Natural killer cell (primary cell): ENCODE measurements at places on chromosomes 11 and 22. TPM values are rescaled to one million over a fixed set of nuclear protein-coding genes. Genes with fewer than 3 reads are reported as not detected.

The OR51I1 gene
- not detected for total RNA-seq

The APOL1 gene
- total RNA-seq = 39.5 TPM

The MMP13 gene
- not detected for total RNA-seq

The OR51B2 gene
- not detected for total RNA-seq

The VPREB3 gene
- not detected for total RNA-seq

The ART1 gene
- not detected for total RNA-seq

The PANX3 gene
- total RNA-seq = not detected

The NOX4 gene
- not detected for total RNA-seq

The ZNF408 gene
- 19.0 TPM for total RNA-seq

The BBOX1 gene
- total RNA-seq = not detected

The OR4A16 gene
- not detected for total RNA-seq

The TMEM223 gene
- total RNA-seq = 10.0 TPM

The RASL10A gene
- total RNA-seq = 0.28 TPM

The MGAT3 gene
- total RNA-seq = 0.09 TPM

- no peak for DNase-seq
- H3K4me3 ChIP-seq = no peak overlapping the region
- H3K4me1 ChIP-seq = no peaks in the 10 kb centered on the region
Measured at GRCh38 chr11:71482746-71483364, 29.9 kb downstream of the NADSYN1 start.

DNA sequence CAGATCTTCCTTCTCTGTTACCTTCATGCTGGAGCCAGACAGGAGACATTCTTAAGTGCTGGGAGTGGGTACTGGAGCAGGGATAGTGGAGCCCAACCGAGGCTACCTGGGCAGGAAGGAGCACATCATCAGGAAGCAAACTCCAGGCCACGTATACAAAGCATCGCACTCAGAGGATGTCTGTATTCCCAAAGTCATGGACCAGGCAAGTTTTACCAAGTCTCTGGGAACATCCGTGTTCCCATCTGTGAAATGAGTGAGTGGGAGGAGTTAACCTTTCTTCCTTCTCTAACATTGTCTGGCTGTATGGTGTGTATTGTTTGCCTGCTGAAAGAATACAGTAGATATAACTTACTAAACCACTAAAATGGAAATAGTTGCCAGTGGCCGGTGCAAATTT lies 175.0 kb upstream of the TMEM45B start:
- no peak overlapping the region for H3K4me3 ChIP-seq
- DNase-seq = no peak
- H3K4me1 ChIP-seq = no peaks in the 10 kb centered on the region
- no peak overlapping the region for H3K27ac ChIP-seq

DNA sequence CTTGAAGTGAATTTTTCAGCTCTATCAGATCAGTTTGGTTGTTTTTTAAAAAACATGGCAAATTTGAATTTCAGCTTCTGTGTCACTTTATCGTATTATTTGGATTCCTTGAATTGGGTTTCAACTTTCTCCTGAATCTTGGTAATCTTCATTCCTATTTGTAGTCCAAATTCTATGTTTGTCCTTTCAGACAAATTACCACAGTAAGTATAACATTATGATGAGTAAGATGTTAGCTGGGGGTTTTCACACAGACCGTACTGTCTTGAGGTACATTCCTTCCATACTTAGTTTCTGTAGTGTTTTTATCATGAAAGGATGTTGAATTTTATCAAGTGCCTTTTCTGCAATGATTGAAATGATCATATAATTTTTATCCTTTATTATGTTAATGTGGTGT lies 28.0 kb downstream of the OR5B17 start:
- no peak overlapping the region for H3K4me3 ChIP-seq
- DNase-seq = no peak
- H3K36me3 ChIP-seq = no peaks in the 10 kb centered on the region
- H3K4me1 ChIP-seq = no peaks in the 10 kb centered on the region
- H3K27me3 ChIP-seq = no peaks in the 10 kb centered on the region

- DNase-seq = no peak
- H3K36me3 ChIP-seq = peaks cover 24% of the 10 kb centered on the region
- peaks cover 55% of the 10 kb centered on the region for H3K4me1 ChIP-seq
- no peak overlapping the region for H3K27ac ChIP-seq
- no peak overlapping the region for H3K4me3 ChIP-seq
Measured at GRCh38 chr11:290621-291231, 1.8 kb downstream of the PGGHG start.

GRCh38 chr22:39233710-39234471 lies 10.9 kb downstream of the PDGFB start:
- no peak overlapping the region for H3K4me3 ChIP-seq
- H3K27ac ChIP-seq = no peak overlapping the region
- DNase-seq = no peak
- no peaks in the 10 kb centered on the region for H3K36me3 ChIP-seq
- peaks cover 54% of the 10 kb centered on the region for H3K4me1 ChIP-seq
- peaks cover 73% of the 10 kb centered on the region for H3K27me3 ChIP-seq

DNA sequence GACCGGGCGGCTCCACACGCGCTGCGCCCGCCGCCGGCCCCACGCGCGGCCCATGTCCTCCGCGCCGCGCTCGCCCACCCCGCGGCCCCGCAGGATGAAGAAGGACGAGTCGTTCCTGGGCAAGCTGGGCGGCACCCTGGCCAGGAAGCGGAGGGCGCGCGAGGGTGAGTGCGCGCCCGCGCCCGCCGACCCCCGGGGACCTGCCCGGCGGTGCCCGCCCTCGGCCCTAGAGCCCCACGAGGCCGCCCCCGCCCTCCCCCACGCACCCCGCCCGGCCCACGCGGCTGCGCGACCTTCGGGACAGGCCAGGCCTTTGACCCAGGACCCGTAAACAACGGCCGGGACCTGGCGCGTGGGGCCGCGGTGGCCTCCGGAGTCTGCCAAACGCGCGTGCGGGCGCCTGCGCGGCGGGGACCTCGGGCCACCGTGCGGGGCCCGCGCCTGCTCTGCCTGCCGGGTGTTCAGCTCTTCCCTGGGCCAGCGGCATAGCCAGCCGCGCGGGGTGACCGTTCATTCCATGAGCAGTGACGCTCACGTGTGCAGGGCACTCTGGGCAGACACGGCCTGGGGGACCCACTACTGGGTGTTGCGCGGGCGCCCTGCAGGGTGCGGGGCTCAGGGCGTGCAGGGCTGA lies at the start of gene PARVB:
Gene PARVB, plus strand, starts transcription at position 15 of the 634 bp plus-strand sequence. Its CDS starts 38 bp downstream, at position 53.
- peak within 1 kb of the TSS; percentile 78 for H3K27ac ChIP-seq
- DNase-seq = peak; percentile 48
- peaks cover 37% of the 10 kb centered on the region for H3K4me1 ChIP-seq
- H3K27me3 ChIP-seq = no peaks in the 10 kb centered on the region
- H3K36me3 ChIP-seq = no peaks in the 10 kb centered on the region

- H3K36me3 ChIP-seq = no peaks in the 10 kb centered on the region
- no peak overlapping the region for H3K27ac ChIP-seq
- no peaks in the 10 kb centered on the region for H3K27me3 ChIP-seq
- H3K4me3 ChIP-seq = no peak overlapping the region
- H3K4me1 ChIP-seq = no peaks in the 10 kb centered on the region
Measured at GRCh38 chr11:129416080-129416820, 40.6 kb downstream of the BARX2 start.

DNA sequence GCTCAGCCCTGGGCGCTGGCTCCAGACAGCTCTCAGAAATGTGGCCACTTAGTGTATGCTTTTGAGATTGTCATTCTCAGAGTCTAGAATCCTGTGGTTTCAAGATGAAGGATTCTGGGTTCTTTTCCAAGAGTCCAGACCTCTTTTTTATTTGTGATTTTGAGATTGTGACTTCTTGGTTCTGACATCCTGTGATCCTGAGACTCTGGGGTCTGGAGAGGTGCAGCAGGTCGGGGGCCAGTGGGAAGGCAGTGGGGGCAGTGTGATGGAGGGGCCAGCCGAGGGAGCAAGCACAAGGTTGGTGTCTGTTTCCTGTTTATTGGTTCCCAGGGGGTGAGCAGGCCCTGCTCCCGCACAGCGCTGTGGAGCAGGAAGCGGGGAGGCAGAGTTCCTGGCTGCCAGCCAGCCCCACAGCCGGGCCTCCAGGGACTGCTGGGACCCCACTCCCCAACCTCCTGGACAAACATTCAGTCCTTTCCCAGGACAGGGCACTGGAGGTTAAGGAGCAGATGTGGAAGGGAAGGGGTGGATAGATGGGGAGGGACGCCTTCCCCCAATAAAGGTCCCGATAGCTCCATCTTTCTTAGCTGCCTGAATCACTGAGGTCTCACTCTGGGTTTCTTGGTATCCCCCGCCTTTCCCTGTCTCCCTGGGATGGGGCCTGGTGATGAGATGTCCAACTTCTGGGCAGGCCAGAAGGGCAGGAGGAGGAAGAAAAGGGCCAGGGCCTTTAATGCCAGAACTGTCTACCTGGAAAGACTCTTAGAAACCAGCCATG lies 13.7 kb downstream of the ARHGEF17 start:
- no peak for DNase-seq
- H3K27me3 ChIP-seq = no peaks in the 10 kb centered on the region
- no peaks in the 10 kb centered on the region for H3K36me3 ChIP-seq
- no peak overlapping the region for H3K27ac ChIP-seq
- no peaks in the 10 kb centered on the region for H3K4me1 ChIP-seq

DNA sequence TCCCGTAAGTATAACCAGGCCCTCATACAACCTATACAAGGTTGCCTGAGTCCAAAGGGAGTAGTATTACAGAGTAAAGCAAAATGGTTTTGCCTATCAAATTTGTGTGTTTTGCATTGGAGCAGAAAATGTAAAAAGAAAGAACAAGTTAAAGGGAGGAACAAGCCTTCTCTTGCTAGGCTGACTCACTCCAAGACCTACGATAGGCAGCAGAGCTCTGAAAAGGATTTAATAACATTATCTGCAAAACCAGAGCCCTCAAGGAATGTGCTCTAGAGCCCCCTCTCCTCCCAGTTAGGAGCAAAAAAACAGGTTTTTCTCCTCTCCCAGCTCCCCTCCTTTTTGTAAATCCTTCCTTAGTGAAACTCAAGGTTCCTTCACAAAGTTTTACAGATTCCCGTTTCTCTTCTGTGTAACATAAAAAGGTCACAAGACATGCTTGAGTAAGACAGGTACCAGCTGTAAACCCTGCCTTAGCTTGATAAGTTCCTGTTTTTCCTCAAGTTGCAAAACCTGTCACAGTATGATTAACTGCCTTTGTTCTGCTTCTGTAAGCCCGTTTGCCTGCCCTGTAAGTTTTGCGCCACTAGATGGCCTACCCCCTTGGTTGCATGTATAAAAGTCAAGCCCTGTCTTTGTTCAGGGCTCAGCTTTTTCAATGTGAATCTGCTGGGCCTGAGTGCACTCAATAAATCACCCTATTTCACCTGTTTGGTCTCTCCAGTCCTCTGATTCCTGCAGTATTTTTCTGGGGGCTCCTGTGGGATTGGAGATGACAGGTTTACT lies 498.2 kb downstream of the KCNA4 start:
- no peaks in the 10 kb centered on the region for H3K36me3 ChIP-seq
- no peaks in the 10 kb centered on the region for H3K4me1 ChIP-seq
- DNase-seq = no peak
- no peak overlapping the region for H3K27ac ChIP-seq

- no peaks in the 10 kb centered on the region for H3K27me3 ChIP-seq
- no peak overlapping the region for H3K4me3 ChIP-seq
- H3K36me3 ChIP-seq = no peaks in the 10 kb centered on the region
- H3K4me1 ChIP-seq = no peaks in the 10 kb centered on the region
- no peak overlapping the region for H3K27ac ChIP-seq
- no peak for DNase-seq
Measured at GRCh38 chr11:38791346-38791961, 2193.4 kb upstream of the RAG2 start.

DNA sequence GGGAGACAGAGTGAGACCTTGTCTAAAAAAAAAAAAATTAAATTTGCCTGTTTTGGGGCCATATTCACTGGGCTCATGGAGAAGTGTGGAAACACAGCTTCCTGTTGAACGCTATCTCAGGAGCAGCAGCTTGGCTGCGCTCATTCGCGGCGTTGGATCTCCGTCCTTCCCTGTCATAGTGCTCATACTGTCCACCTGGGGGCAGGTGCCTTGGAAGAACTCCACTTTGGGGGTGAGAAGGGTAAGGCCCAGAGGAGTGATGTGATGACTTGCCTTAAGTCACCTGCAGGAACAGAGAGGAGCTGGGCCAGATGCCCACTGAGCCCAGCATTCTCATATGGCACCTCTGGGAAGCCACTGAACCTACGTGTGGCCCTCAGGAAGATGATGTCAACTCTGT lies 82.8 kb downstream of the CABIN1 start:
- no peaks in the 10 kb centered on the region for H3K4me1 ChIP-seq
- no peaks in the 10 kb centered on the region for H3K27me3 ChIP-seq
- H3K4me3 ChIP-seq = no peak overlapping the region
- H3K36me3 ChIP-seq = peaks cover 61% of the 10 kb centered on the region
- DNase-seq = no peak

- no peak overlapping the region for H3K27ac ChIP-seq
- no peaks in the 10 kb centered on the region for H3K4me1 ChIP-seq
- no peaks in the 10 kb centered on the region for H3K36me3 ChIP-seq
- H3K27me3 ChIP-seq = peaks cover 4% of the 10 kb centered on the region
Measured at GRCh38 chr11:76614471-76615179, 55.9 kb downstream of the LRRC32 start.

DNA sequence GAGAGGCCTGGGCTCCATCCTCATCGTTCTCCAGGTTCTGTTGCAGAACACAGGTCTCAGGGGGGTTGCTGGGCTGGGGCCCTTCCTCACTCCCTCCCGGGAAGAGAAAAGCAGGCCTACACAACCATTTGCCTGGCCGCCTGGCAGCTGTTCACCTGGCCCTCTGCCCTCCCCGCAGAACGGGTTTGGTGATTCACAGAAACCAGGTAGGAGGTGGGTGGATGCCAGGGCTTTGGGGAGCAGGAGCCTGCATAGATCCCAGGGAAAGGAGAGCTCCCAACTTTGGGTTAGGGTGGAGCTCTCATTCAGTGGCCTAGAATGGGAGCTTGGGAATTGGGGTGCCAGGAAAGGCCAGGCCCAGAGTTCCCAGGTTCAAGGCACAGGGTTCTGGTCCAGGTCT lies 995 bp downstream of the TMEM134 start:
- H3K27me3 ChIP-seq = no peaks in the 10 kb centered on the region
- H3K4me3 ChIP-seq = peak overlapping the region; percentile 58
- H3K36me3 ChIP-seq = peaks cover 6% of the 10 kb centered on the region
- peaks cover 42% of the 10 kb centered on the region for H3K4me1 ChIP-seq

GRCh38 chr11:61718621-61719302 lies 33.7 kb upstream of the MYRF start:
- H3K27me3 ChIP-seq = no peaks in the 10 kb centered on the region
- H3K4me1 ChIP-seq = no peaks in the 10 kb centered on the region
- no peaks in the 10 kb centered on the region for H3K36me3 ChIP-seq
- H3K4me3 ChIP-seq = no peak overlapping the region
